ENCODE measurements at places on chromosomes 6 and 20.

- DNase-seq: no peak
Measured at GRCh38 chr20:46396052-46396740, 10.2 kb downstream of the ELMO2 start.

DNA sequence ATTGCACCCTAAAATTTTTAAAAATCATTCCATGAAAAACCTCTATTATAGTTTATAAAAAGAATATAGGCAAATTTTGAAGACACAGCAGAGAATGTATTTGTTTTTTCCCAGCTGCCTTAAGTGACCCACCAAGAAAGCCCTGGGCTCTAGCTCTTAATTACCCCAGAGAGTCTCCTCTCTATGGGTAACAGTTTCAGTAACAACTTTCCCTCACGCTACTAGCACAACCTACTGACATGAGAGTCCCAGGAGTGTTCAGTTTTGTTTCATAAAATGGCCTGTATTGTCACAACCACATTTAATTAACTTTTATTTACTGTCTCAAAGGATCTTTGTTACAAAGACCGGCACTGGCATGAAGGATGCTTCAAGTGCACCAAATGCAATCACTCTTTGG is 41.5 kb downstream of the FHL5 start:
- no peak for DNase-seq

GRCh38 chr6:157679605-157680580 is 143.2 kb upstream of the SNX9 start:
- DNase-seq: no peak

DNA sequence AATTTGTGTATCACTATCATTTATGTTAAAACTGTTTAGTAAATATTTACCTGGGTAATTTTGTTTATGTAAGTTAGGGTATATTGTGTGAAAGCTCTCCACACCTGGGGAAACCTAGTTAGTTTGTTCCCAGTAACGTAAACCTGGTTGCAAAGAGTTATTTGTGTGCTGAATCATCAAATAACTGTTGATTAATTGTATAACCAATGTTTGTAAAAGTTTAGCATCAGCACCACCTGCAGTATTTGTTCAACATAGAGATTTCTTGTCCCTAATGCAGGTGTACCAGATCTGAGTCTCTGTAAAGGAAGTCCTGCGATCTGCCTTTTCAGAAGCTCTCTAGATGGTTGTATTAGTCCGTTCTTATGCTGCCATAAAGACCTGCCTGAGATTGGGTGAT is 440.4 kb downstream of the COL12A1 start:
- no peak for DNase-seq

- DNase-seq: no peak
Measured at GRCh38 chr20:45518282-45518681, 2.9 kb upstream of the SPINT3 start.

GRCh38 chr6:160581406-160581805 is 82.7 kb downstream of the LPA start:
- DNase-seq: no peak

DNA sequence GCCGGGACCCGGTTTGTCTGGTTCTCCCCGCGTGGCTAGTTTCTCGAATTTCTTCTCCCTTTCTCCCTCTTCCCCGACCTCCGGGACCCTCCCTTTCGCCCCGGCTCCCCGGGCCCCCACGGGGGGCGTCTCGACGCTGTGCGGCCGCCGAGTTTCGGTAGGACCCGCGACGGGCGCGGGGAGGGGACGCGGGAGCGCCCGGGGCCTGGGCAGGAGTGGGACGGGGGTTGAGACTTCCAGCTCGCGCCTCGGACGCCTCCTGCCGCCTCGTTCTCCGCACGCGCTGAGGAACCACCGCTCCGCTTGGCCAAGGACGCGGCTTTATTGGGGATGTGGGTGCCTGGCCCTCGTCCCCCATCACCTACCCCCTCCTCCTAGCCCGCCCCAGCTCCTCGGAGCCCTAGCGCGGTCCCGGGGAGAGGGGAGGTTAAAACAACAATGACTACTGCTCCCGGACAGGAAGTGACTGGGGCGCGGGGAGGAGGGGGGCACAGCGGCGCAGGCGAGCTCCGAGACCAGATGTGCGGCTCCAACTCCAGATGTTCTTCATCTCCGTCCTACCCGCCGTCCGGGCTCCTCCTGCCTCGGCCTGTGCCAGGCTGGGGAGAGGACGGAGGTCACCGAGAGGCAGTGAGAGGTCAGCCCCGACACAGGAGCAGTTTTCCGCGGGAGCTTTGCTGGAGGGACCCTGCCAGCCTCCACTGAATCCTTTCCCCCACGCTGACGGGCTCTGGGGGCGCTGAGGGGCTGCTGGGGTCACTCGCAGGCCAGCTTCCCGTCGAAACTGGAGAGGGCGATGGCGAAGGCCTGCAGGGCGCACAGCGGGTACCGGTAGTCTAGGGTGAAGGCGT is 917 bp upstream of the TEAD3 start:
- no peak for DNase-seq

- DNase-seq: no peak
Measured at GRCh38 chr6:85417336-85417735, 32.5 kb upstream of the NT5E start.

DNA sequence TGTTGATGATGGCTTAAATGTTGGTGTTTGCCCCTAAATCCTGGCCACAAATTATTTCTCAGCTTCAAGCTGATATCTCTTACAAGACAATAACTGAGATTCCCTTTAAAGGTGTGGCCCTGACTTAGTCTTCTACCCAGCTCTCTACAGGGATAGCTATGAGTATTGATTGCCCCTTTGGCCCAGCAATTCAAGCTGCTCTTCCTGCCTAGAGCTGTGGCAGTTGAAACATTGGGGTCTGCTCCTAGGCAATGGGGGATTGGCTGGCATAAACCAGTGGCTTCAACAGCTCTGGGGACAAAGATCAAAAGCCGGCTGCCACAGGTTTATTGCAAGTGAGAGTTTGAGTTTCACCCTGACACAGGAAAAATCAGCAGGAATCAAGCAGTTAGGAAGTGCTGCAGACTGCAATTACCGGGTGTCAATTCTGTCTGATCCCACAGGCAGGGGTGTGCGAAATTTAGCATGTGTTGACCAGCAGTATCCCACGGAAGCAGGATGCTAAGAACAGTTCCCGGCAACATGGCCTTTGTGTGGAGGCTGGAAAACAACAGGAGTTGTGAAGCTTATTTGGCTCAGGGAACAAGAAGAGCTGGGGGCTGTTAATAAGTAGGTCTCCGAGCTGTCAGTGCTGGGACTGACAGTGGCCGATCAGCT is 66.2 kb upstream of the IYD start:
- DNase-seq: no peak

GRCh38 chr6:73491377-73491776 is 29.5 kb downstream of the EEF1A1 start:
- DNase-seq: no peak

DNA sequence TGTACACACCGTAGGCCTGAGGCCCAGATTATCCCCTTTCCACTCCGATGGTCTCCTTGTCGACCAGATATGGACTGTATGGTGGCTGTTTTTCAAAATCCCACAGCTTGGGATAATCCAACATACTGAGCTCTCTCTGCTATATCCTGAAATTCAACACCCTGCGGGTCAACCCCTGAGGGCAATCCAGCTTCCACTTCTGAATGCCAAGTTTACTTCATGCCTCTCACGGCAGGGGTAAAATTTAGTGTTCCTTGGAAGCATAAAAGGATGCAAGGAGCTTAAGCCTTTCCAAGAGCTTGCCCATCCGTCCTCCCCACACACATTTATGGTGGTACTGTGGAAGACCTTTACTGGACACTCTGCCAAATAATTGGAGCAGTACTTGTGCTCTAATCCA is 90.7 kb downstream of the PLG start:
- no peak for DNase-seq

DNA sequence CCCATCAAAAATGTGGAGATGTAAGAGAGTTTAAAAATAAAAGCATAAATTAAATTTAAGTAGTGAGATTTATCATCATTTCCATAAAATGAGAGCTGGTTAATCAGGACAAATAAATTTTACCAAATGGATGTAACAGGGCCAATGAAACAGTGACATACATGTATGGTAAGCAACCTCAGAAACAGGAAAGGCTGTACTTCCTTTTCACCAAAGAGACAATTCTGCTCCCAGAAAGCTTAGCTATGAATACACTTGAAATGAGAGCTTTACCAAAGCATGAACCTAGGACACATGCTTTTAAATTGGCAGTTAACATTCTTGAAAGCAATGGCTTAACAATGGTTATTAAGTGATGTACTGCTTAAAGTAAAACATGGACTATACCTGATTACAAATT is 12.1 kb upstream of the UBE2J1 start:
- DNase-seq: no peak

- no peak for DNase-seq
Measured at GRCh38 chr20:3606021-3606420, 57.2 kb downstream of the GFRA4 start.

- no peak for DNase-seq
Measured at GRCh38 chr20:23634985-23635767, 2.6 kb downstream of the CST3 start.

DNA sequence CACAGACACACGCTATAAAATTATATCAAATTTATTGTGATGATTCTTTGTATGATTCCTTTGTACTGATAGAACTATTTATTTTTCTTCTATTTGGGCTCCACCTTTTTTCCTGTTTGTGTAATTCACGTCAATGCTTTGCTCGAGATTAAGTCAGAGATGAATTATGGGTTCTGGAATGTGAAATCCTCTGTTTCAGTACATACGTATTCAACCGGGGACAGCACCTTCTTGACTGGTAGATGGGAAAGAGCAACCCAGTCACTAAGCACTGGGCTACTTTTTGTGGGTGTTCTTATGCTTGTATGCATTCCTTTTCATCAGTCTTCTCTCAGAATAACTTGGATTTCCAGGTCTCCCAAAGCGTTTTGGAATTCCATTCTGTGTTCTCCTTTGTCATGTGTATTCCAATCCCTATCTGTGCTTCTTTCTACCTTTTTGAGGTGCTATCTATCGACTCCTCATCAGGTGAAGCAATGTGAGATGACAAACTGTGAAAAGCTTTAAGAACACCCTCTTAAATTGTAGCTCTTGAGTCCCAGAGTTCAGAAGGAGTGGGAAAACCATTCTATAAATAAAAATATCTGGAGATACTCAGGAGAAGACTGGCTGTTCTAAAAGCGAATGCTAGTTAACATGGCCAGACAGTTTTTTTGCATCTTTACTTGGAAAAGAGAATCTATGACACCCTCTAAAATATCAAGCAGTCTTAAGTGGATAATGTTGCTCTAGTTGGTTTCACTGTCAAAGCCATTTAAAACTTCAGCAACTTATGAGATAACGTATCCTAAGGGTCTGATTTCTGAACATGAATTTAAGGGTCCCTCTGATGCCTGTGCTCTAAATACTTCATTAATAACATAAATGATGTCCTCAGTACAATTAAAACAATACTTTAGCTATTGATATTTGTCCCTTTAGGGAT is 197.7 kb upstream of the PREP start:
- DNase-seq: no peak

- no peak for DNase-seq
Measured at GRCh38 chr20:4434681-4435080, 287.0 kb upstream of the PRND start.

DNA sequence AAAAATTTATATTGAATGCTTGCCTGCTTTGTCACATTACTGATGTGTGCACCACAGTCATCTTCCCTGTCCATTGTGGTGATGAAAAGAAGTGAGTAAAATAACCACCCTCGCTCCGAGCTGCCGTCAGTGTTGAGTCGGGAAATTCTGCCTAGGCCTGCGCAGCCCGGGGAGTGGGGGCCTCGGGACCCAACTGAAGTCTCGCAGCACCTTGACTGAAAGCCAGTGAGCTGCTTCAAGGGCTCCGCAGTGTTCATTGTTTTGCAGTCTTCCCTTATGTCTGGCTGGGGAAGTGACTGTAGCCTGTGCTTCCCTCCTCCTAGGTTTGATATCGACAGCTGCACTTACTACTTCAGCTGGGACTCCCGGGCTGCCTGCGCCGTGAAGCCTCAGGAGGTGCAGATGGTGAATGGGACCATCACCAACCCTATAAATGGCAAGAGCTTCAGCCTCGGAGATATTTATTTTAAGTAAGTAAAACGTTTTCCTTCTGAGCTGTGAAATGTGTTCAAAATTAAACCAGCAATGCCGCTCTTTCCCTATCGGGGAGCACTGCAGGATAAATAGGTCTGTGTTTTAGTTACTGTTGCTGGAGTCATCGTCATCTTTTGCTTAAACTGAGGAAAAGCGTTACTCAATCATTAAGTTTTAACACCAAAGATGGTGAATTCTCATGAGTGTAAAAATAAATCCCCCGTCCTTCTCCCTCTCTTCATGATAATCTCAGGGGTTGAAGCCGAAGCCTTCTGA is 32.7 kb upstream of the SLC22A1 start:
- DNase-seq: no peak

- DNase-seq: no peak
Measured at GRCh38 chr6:80148220-80148619, 41.7 kb downstream of the BCKDHB start.

All from stimulated activated CD8-positive, alpha-beta memory T cell treated with anti-CD3 and anti-CD28 coated beads, Interleukin-7, amount 100 ng/mL, for 1 hour (primary cell).